Activated CD4-positive, alpha-beta T cell treated with anti-CD3 and anti-CD28 coated beads for 1 hour (primary cell): ENCODE measurements at places on chromosomes 11 and 22.

DNA sequence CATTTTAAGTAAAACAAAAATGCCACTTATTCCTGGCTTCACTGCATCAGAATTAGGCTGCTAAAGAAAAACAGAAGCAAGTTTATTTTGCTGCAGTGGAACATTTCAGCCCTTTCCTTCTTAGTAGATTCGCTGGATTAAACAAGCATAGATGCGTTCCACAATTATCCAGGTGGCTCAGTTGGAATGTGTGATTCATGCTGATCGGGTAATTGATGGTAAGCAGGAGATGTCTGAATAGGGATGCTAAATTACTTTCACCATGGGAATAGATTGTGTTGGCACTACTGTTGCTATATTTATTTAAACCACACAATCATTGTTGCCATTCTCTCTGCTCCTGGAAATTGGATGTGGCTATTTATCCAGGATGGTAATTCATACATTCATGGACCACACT is 440.1 kb upstream of the DDI1 start:
- DNase-seq: no peak

GRCh38 chr11:79121351-79121750 is 319.5 kb downstream of the TENM4 start:
- DNase-seq: no peak

- peak; percentile 57 for DNase-seq
Observed at GRCh38 chr11:118171269-118172062, 5.0 kb downstream of the SCN2B start.

GRCh38 chr11:105827906-105828305 is 194.1 kb downstream of the MSANTD4 start:
- no peak for DNase-seq

DNA sequence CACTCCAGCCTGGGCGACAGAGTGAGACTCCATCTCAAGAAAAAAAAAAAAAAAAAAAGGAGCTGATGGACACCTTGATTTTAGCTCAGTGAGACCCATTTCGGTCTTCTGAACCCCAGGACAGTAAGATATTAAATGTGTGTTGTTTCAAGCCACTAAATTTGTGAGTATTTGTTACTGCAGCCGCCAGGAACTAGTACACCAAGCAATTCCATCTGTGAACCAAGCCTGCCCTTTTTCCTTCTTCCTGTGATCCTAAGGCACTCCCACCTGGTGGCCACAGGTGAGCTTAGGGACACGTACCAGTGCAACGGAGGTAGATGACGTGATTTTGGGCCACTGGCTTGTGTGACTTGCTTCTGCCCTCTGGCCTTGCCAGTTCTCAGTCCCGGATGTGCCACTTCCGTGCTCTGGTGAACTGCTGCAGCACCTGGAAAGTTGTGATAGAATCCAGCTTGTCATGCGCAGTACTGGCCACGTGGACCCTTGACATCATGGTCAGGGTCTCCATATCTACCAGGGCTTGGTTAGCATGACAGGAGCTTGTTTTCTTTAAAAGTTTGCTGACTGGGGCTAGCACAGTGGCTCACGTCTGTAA is 19.6 kb upstream of the ATXN10 start:
- no peak for DNase-seq

GRCh38 chr11:128311742-128312719 is 275.3 kb downstream of the ETS1 start:
- DNase-seq: no peak

- no peak for DNase-seq
Observed at GRCh38 chr22:24091551-24092420, 80.7 kb downstream of the CABIN1 start.

DNA sequence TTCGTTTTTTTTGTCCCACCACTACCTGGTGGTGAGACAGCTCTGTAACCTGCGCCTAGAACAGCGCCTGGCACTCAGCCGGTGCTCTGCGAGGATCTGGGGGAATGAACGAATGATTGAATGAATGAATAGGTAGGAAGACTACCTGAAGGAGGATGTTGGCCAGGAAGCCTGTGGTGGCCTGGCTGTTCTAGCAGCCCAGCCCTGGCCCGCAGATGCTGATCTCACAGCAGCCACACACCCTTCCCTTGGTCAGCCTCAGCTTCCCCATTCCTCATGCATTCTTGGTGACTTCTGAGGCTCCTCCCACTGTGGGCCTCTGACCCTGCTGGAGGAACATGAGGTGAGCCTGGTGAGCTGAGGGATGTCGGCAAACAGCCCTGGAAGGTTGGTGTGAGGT is 3.7 kb downstream of the TRPM5 start:
- DNase-seq: no peak

GRCh38 chr11:58562375-58562800 is 13.3 kb downstream of the LPXN start:
- DNase-seq: no peak

DNA sequence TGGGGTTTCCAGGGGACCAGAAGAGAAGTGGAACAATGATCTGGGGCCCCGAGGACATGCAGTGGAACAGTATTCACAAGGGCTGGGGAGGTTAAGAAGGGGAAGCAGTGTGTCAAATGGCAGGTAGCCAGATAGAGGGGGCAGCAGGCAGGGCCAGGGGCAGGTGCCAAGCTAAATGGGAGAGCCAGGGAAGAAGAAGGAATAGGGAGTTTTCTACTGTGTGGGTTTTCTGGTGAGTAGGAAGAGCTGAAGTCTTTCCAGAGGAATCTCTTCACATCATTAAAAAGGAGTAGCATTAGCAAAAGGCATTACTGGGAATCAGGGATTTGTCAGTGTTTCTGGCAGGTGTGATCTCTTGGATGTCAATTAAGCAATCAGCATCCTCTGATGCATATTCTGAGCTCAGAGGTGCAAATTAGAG is 55.8 kb downstream of the IRAG1 start:
- DNase-seq: no peak

- DNase-seq: no peak
Observed at GRCh38 chr11:14127679-14128078, 165.2 kb downstream of the SPON1 start.

GRCh38 chr11:9616858-9617257 is 43.4 kb downstream of the WEE1 start:
- DNase-seq: no peak

- no peak for DNase-seq
Observed at GRCh38 chr11:44923806-44924205, 26.9 kb downstream of the TP53I11 start.
